ENCODE measurements at places on chromosomes 7 and 10. TPM values are rescaled to one million over a fixed set of nuclear protein-coding genes. Genes with fewer than 3 reads are reported as not detected.

The NKX1-2 gene
- 0.05 TPM for total RNA-seq

The TMEM236 gene
- 0.07 TPM for total RNA-seq

The HOXA4 gene
- total RNA-seq = 2.3 TPM

The FAM204A gene
- 77.2 TPM for total RNA-seq

The ASZ1 gene
- total RNA-seq = not detected

The PDLIM1 gene
- 155 TPM for total RNA-seq

The LRRC61 gene
- not detected for total RNA-seq

All from A549 treated with RU486 at 1 μM for 4 hours (cell line).